ENCODE measurements at places on chromosomes 3 and 15. TPM values are rescaled to one million over a fixed set of nuclear protein-coding genes. Genes with fewer than 3 reads are reported as not detected.

Gene BRK1
- 117 TPM for total RNA-seq

Gene DOCK3
- total RNA-seq = 1.7 TPM

Gene ATG3
- total RNA-seq = 75.3 TPM

DNA sequence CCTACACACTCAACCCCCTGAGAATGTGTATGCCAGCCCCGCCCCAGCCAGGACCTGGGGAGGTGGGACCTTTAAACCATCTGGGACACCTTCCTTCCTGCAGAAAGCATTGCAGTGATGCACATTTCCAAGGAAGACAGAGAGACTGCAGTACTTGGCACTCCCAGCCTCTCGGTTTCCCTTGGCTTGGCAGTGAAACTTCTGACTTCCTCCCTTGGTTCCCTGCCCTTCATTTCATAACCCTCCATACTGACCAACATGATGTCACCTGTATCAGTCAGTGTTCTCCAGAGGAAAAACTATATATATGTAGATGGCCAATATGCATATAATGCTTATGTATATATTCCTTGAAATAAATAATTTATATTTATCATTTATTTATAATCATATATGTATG, 103.2 kb downstream of the SST start:
- DNase-seq = no peak

DNA sequence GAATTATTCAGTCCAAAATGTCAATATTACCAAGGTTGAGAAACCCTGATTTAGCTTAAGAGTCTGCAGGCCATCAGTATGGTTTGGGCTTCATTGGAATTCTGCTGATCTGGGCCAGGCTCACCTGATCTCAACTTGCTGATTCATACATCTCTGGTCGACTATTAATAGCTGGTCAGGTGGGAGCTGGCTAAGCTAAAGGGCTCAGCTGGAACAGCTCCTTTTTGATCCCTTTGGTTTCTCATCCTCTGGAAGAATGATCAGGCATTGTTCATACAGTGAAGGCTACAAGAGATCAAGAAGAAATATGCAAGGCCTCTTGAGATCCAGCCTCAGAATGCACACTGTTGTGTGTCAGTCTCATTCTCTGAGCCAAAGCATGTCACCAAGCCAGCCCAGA, 123.3 kb upstream of the MME start:
- no peak for DNase-seq

Data from activated CD4-positive, alpha-beta memory T cell treated with anti-CD3 and anti-CD28 coated beads, Interleukin-2, amount 10 ng/mL, durations not matched to agents 7 days and 5 days (primary cell).